ENCODE measurements at places on chromosomes 13 and 19.

DNA sequence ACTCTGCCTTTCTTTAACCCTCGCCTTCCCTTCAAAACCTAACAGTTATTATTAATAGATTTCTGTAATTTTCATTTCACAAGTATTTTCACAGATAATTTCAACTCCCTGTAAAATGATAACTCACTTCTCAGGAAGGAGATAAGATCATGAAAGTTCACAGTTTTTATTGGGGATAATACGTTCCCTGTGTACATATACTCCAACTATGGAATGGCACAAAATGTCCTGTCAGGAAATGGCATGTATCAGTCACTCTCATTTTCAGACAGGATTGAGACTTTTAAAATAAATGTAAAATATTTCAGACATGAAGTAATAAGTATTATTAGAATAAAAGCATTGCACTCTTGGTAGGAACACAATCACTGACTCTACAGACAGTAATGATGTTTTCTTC lies 932 bp upstream of the TRAPPC2B start:
- DNase-seq: no peak

- peak; percentile 50 for DNase-seq
Observed at GRCh38 chr19:47152632-47153031, 22.0 kb downstream of the SAE1 start.

GRCh38 chr19:51094696-51095279 lies 12.1 kb upstream of the KLK14 start:
- no peak for DNase-seq

GRCh38 chr19:46746281-46747057 lies at the start of gene STRN4:
Gene STRN4 (minus strand): TSS chr19:46746450. CDS start chr19:46746430, 20 bp downstream.
- peak; percentile 71 for DNase-seq

GRCh38 chr13:64684685-64685431 lies 2545.3 kb downstream of the PCDH9 start:
- DNase-seq: no peak

- no peak for DNase-seq
Observed at GRCh38 chr19:48676887-48677286, 4.1 kb upstream of the NTN5 start.

GRCh38 chr19:35903550-35904179 lies 1.3 kb downstream of the HCST start:
- DNase-seq: no peak

GRCh38 chr19:4455719-4456475 lies 1.7 kb downstream of the UBXN6 start:
- DNase-seq: no peak

GRCh38 chr13:44921246-44921877 lies 67.9 kb downstream of the NUFIP1 start:
- DNase-seq: no peak

- no peak for DNase-seq
Observed at GRCh38 chr19:10290357-10290875, 664 bp downstream of the ICAM5 start.

GRCh38 chr13:45544520-45544919 lies 71.0 kb downstream of the ERICH6B start:
- no peak for DNase-seq

DNA sequence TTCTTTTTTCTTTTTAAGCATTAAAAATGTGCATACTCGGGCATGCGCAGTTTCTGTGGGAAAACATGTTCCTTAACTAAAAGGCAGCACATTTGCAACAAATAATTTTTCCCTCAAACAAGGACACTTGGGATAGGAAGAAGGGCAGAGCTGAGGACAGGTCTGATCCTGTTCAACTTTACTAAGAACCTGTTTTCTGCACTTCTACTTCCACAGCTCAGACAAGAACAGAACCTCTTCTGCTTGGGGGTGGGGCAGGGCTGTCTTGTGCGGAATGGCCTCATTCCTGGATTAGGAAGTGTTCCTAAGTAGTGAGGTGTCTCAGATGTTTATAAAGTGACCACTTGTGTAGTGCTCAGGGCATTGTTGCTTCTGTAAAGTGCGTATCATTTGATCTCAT lies 18.3 kb downstream of the SAFB start:
- no peak for DNase-seq

DNA sequence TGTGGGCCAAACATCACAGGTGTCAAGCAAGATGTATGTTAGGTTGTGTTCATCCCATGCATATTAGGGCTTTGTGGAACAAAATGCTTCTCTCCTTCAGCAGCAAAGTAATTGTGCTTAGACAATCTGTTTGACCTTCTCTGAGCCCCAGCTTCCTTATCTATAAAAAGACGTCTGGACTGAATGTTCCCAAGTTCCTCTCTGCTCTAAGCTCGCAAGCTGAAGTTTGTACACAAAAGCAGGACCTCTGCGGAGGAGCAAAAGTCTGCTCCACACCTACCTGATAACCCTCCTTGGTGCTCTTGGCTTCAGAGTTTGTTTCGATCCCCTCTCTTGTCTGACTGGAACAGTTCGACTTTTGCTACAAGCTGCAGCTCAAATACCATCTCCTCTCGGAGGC lies 95.7 kb upstream of the UBL3 start:
- DNase-seq: no peak

DNA sequence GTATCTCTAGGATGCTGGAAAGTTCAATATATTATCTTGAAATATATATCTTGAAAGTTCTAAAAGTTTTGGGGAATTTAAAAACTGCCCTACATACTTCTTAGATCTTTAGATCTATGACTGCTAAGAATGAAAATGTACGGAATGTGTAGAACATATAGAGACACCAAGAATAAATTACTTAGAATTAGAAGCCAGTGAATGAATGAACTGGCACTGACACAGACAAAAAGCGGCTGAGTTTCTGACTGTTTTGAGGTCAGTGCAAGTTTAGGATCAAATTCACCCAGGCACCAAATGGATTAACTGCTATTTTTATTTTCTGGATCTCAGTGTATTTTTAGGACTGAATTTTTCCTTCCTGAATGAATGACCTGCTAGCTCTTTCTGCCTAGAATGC lies 411.2 kb downstream of the KCTD12 start:
- no peak for DNase-seq

- DNase-seq: no peak
Observed at GRCh38 chr19:19595171-19595701, 23.3 kb downstream of the PBX4 start.

- no peak for DNase-seq
Observed at GRCh38 chr19:20660473-20661140, 764 bp downstream of the ZNF626 start.

- no peak for DNase-seq
Observed at GRCh38 chr13:64765636-64766035, 2464.5 kb downstream of the PCDH9 start.

GRCh38 chr13:60402022-60402421 lies 5.0 kb downstream of the TDRD3 start:
- peak; percentile 12 for DNase-seq

DNA sequence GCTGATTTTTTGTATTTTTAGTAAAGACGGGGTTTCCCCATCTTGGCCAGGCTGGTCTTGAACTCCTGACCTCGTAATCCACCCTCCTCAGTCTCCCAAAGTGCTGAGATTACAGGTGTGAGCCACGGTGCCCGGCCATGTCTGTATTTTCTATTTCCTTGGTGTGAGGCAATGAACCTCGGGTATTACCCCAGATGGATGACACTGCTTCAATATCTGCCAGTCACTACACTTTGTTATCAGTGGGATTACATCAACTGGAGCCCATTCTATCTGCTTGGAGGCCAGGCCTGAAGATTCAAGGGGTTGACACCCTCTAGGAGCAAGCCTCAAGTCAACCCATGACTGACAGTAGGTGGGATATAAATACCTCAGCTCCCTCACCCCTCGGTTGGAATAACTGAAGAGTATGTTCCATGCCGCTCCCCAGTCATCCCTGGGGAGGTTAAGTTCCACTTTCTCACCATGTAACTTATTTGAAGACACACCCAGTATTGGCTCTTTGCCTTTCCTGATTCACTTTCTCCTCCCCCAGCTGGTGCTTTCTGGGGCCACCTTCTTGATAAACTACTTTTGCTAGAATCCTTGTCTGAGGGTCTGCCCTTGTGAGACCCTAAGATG lies 992 bp upstream of the ADGRE1 start:
- no peak for DNase-seq

DNA sequence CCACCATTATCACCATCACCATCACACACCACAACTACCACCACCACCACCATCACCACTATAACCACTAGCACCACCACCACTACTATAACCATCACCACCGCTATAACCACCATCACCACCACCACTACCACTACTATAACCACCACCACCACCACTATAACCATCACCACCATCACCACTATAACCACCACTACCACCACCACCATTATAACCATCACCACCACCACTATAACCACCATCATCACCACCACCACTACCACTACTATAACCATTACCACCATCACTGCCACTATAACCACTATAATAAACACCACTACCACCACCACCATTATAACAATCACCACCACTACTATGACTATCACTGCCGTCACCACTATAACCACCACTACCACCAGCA lies 173.2 kb downstream of the DCLK1 start:
- DNase-seq: no peak

DNA sequence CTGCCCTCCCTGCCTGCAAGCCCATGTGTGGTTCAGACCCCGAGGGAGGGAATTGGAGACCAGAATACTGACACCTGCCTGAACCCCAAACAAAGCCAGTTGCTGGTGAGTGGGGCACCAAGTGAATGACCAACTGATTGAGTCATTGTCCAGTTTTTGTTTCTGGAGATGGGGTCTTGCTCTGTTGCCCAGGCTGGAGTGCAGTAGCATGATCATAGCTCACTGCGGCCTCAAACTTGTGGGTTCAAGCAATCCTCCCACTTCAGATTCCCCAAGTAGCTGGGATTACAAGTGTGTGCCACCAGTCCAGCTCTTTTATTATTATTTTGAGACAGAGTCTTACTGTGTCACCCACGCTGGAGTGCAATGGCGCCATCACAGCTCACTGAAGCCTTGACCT lies 4.0 kb downstream of the CCL25 start:
- no peak for DNase-seq

DNA sequence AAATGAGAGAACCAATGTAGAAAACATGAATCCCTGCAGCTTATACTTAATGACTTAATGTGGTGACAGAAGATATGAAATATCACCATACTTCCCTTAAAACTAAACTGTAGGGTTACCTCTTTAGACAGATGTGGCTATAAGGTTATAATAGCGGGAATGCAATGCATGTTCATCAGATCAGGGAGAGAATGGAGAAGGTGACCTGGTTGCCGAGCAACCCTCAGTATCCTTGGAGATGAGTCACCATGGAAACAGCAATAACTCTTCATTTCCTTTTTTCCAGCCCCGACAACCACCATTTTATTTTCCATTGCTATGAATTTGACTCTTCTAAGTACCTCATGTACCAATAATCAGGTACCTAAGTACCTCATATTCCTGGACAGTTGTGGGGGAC lies 28.0 kb upstream of the ZNF835 start:
- DNase-seq: no peak

GRCh38 chr13:58300974-58301681 lies 669.6 kb downstream of the PCDH17 start:
- no peak for DNase-seq

- DNase-seq: no peak
Observed at GRCh38 chr13:39032150-39032549, 5.7 kb downstream of the PROSER1 start.

GRCh38 chr13:48236528-48237353 lies 3.7 kb downstream of the ITM2B start:
- DNase-seq: no peak

GRCh38 chr13:48222358-48223301 lies 10.4 kb upstream of the ITM2B start:
- no peak for DNase-seq

- DNase-seq: no peak
Observed at GRCh38 chr13:51619614-51620013, 35.4 kb downstream of the WDFY2 start.

GRCh38 chr19:51480590-51480989 lies 2.3 kb downstream of the CEACAM18 start:
- DNase-seq: no peak

GRCh38 chr13:83601539-83601938 lies 280.7 kb downstream of the SLITRK1 start:
- DNase-seq: no peak

DNA sequence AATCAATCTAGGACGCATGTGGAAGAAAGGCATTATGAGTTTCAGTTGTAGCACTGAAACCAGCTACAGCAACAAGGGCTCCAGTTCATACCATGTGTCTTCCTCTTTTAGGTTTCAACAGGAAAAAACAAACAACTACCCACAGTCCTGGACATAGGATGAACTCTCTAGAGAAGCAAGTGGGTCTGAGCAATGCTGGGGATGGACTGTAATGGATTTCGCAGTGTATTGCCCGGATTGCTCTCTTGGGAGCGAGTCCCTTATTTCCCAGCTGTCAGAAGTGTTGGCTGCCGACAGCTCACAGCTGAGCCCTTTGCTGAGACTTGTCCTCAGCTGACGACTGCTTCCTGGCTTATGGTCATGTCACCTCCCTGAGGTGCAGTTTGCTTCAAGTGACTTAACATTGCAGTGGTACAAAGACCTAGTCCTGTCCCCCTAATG lies 12.1 kb upstream of the MYCBP2 start:
- no peak for DNase-seq

DNA sequence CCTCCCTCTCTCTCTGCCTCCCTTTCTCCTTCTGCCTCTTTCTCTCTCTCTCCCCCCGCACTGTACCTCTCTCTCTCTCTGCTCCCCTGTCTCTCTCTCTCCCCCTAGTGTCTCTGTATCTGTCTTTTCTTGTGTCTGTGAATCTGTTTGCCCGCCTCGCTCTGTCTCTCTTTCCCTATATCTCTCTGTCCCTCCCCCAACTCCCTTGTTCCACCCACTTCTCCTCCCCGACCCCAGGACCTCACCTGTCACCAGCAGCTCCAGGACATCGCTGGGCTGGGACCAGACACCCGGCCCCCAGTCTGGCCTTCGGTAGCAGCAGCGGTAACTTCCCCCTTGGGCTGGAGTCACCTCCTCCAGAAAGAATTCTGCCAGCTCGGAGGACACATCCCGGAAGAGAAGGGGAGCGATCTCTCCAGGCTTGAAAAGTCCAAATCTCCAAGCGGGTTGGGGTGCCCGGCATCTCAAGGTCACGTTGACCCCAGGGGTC lies 3.9 kb downstream of the OSCAR start:
- DNase-seq: no peak

- DNase-seq: no peak
Observed at GRCh38 chr13:111623743-111624505, 303.5 kb downstream of the TEX29 start.

DNA sequence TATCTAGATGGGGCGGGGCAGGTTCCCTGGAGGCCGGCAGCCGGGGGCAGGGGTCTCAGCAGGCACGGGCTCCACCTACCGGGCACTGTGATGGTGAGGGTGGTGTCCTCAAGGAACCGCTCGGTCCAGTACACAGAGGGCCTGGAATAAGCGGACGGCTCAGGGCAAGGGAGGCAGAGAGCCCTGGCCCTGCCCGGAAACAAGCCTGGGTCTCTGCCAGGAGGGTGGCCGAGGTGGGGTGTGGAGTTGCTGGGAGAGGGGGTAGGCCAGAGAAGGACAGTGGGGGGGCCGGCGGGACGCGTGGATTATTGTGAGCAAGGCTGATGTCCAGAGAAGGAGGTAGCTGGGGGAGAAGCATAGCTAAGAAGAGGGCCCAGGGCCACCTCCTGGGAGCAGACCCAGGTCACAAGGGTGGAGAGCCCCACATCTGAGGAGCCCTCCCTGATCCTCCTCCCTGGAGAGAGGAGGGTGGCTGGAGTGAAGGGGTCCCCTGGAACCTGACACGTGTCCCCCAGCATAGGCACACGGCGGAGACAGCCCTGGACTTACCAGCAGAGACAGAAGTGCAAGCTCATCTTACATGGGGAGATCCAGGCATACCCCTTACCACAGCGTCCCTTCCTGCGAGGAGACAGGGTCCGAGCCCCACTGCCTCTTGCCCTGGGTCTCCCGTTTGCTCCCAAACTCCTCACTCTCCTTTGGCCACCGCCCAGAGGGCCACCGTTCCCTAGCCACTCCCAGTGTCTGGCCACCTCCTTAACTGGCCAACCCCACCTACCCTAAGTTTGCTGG lies 29.0 kb upstream of the MIER2 start:
- DNase-seq: no peak
